ENCODE measurements at places on chromosomes 13 and 19.
A peak's percentile ranks its signal among the peaks of the same experiment; 100 is the strongest.

DNA sequence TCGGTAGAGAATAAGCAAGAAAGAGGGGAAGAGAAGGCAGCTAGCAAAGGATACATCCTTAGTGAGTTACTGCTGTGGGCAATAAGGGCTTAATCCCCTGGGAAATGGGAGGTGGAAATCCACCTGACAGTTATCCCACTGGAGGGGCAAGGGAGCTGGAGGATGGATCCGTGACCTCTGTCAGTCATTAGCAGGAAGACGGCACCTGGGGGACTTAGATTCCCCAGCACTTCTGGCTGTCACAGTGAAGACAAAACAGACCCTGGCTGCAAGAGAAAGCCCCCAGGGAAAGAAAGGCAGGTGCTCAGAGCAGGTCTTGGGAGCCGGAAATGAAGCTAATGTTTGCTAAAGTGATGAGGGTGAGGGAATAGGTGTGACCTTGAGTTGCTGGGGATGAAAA is 70.4 kb upstream of the MRI1 start:
- DNase-seq, result no peak

DNA sequence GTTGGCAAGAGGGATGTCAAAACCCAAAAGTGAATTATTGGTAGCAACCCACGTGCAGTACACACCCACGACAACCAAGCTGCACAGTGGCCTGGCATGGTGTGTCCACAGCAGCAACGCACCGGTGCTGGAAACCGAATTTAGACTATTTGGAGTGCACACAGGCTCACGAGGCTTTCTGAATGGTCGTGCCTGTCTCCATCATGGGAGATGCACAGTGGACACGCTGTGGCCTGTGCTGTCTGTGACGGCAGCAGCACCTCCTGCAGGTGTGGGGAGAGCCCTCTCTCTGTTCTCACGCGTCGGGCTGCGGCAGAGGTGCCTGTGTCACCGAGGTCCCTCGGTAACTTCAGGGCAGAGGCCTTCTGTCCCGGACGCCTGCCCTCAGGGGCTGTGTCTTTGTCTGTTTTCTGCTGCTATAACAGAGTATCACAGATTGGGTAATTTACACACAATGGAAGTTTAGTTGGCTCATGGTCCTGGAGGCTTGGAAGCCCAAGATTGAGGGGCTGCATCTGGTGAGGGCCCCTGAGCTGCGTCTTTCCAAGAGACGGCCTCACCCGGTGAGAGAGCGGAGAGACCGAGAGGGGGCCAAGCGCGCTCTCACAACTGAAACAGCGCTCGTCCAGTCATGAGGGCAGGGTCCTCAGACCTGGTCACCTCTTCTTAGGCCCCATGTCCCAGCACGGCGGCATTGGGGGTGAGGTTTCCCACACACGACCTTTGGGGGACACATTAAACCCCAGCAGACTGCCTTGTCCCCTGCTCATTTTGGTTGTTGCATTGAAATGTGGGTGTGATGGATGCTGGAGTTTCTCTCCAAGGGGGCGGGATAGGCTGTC is 9.1 kb upstream of the MCF2L start:
- DNase-seq, result no peak

GRCh38 chr13:110468986-110469495 is 92.5 kb downstream of the RAB20 start:
- DNase-seq, result no peak

DNA sequence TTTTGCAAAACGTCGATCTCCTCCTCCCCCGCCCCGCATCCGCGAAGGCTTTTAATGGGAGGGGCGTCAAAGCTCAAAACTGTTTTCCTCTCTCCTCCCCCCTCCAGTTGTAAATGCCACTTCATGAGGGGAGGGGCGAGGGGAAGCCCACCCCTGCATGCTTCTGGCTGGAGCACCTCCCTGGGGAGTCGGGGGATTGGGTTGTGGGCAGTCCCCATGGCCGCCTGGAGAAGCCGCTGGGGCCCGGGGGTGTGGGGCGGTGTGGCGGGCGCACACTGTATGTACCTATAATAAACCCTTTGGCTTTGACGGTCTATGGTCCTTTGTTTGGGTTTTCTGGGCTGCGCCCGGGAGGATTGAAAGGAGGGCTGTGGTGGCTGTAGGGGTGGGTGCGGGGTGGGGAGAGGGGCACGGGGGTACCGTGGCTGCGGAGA is 505 bp upstream of the SHKBP1 start:
- peak; percentile 47 for DNase-seq

DNA sequence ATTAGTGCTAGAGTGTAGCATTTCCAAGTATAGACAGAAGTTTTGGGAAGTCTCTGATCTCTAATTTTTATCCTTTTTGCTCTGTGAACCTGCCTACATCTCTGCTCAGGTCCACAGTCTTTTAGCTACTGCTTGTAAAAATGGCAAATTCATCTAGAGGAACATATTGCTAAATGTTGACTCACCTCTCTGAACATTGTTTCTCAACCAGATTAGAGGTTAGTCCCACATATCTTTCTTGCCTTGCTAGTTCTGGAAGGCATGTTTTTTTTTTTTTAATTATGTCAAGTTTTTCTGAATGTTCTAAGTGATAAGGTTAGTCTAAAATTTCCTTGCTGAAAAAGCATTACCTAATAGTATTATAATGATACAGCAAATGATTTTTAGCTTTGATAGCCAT is 2889.6 kb upstream of the PCDH20 start:
- no peak for DNase-seq

GRCh38 chr13:104327211-104327610 is 1261.0 kb upstream of the SLC10A2 start:
- no peak for DNase-seq

GRCh38 chr13:109862627-109863026 is 76.2 kb upstream of the IRS2 start:
- DNase-seq, result no peak

Measured in CD4-positive, alpha-beta T cell treated with Interleukin-6 for 4 hours (primary cell).